Placental pericyte (primary cell): ENCODE measurements at places on chromosomes 4 and X. TPM values are rescaled to one million over a fixed set of nuclear protein-coding genes. Genes with fewer than 3 reads are reported as not detected.

The ENPP6 gene
- not detected in 2 replicates for total RNA-seq

The PCSK1N gene
- total RNA-seq, result not detected in 2 replicates

The DDIT4L gene
- total RNA-seq, result 5.6 and 12.5 TPM in 2 replicates

The CLCN5 gene
- 17.0 and 17.1 TPM in 2 replicates for total RNA-seq

The CT45A7 gene
- not detected in 2 replicates for total RNA-seq
